NCI-H69 (cell line): ENCODE measurements at places on chromosomes 11 and 22.

- no peak for DNase-seq
These were observed 39.4 kb upstream of the DEUP1 start for GRCh38 chr11:93291110-93291509.

- no peak for DNase-seq
These were observed 63.8 kb downstream of the KIAA1671 start for GRCh38 chr22:25016311-25016710.

GRCh38 chr11:107689317-107690202 lies 22.3 kb downstream of the SLN start:
- peak; percentile 83 for DNase-seq

- no peak for DNase-seq
These were observed 1.4 kb downstream of the PC start for GRCh38 chr11:66956689-66957290.

DNA sequence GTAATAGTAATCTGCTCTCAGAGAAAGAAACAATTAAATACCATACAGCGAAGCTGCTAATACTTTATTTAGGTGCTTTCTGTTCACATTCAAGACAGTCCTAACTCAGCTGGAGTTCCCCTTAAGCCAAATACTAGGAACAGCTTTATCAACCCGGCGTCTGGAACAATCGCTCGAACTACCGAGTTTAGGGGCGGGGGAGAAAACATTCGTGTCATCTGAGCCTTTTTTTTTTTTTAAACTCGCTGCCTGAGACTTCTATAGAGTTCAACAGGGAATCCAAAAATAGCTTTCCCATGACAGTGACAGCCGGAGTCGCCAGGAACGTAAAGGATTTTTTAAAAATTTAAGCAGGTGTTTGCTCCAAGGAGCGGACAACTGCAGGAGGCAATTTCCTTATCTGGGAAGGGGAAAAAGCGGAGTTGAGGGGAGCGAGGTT lies 852 bp downstream of the TRAF6 start:
- peak; percentile 52 for DNase-seq

DNA sequence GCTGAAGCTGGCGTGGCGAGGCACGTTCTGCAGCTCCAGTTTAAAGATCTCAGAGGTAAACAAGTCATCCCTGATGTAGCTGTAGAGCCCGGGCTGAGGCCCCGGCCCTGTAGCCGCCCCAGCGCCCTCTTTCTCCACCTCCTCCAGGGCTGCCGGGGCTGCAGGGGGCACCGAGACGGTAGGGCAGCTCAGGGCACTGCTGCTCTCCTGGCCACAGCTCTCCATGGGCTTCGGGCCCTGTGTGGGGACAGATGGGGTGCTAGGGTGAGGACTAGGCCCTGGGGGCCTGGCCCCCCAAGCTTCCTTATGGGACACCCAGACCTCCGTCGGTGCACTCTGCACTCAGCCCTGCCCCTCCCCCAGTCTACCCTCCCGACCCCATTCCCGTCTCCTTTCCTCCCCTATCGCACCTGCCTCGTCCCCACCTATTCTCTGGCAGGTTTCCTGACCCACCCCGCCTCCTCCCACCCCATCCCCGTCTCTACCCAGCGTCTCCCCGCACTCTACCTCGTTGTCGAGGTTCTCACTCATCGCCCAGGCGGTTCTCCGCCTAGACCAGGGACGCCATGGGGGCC lies 559 bp downstream of the RANBP1 start:
- DNase-seq, result no peak

DNA sequence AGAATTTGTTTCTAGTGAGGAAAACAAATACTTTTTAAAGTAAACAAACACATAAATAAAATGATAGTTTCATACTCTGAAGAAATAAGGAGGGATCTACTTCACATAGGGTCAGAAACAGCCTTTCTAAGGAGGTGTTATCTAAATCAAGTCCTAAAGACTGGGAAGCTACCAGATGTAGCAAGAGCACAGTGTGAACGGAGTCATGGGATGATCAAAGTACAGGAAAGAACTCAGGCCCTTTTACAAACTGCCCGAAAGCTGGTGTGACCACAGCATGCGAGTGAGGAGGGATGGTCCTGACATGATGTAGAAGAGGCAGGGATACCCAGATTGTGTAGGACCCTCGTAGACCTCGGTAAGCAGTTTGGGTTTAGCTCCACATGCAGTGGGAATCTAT lies 102.8 kb downstream of the ARHGAP32 start:
- no peak for DNase-seq

GRCh38 chr11:106077609-106078455 lies at the start of gene AASDHPPT:
Gene AASDHPPT (plus strand): TSS chr11:106077662. CDS start chr11:106077711, 49 bp downstream.
- peak; percentile 76 for DNase-seq

DNA sequence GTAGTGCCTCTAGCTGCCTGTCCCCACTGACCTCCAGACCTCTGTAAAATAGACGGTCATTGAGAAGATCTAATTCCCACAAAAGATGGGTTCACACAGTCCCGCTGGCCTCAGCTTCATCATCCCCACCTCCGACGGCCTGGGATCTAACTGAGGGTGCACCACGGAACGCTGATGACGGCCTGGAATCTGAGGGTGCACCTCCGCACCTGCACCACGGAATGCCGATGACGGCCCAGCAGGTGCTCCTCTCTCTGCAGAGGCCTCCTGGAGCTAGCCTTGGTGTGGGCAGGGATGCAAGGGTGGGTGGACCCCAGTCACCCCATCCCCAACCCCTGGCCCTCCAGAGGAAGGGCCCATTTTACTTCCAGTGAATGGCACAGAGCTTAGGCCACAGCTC lies 77.3 kb downstream of the PHF21B start:
- no peak for DNase-seq

DNA sequence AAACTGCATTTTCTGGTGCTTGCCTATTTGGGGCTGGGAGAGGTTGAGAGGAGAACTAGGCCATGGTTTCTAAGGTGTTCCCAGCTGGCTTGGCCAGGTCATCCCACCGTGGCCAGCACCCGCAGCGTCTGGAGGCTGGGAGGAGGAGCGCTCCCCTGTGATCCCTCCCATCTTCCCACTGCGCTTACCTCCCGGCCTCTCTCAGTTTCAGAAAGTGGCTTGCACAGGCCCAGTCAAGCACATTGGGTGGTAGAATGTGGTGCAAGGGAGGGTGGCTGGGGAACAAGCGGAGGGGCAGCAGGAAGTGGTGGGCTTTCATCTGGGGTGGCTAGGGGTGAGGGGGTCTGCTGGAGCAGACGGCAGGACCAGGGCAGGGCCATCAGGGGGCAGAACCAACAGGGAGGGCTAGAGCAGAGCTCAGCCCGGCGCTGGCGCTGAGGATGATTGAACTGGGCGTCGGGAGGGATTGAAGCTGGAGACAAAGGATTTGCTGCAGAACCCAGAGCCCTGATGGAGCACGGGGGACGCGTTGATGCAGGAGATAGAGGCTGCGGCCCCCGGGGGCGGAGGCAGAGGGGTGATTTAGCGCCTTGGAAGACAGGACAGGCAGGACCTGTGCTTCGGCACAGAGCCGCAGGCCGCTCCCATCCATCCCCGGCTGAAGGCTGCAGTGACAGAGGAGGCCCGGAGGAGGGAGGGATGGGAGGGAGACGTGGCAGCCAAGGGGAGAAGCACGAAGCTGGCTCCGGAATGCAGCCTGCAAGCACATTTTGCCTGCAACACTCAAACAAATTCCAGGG lies 76.0 kb downstream of the TRIM29 start:
- DNase-seq, result no peak

- peak; percentile 50 for DNase-seq
These were observed 757 bp downstream of the RNASEH2C start for GRCh38 chr11:65719871-65720210.

DNA sequence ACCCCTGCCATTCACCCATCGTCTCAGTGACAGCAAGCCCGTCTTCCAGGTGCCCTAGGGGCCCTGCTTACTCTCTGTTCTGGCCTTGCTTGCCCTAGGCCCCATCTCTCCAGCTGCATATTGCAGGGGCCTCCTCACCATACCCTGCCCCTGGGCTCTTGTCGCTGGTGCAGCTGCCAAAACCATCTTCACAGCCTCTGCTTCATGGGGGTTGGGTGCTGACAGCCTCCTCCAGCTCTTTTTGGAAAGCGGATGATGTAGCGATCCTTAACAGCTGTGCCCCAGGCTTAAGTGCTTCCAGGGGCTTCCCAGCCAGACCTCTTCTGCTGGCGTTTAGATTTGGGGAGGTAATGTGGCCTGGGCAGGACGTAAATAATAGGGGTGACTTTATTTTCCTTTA lies 61.2 kb upstream of the SUSD2 start:
- DNase-seq, result no peak

DNA sequence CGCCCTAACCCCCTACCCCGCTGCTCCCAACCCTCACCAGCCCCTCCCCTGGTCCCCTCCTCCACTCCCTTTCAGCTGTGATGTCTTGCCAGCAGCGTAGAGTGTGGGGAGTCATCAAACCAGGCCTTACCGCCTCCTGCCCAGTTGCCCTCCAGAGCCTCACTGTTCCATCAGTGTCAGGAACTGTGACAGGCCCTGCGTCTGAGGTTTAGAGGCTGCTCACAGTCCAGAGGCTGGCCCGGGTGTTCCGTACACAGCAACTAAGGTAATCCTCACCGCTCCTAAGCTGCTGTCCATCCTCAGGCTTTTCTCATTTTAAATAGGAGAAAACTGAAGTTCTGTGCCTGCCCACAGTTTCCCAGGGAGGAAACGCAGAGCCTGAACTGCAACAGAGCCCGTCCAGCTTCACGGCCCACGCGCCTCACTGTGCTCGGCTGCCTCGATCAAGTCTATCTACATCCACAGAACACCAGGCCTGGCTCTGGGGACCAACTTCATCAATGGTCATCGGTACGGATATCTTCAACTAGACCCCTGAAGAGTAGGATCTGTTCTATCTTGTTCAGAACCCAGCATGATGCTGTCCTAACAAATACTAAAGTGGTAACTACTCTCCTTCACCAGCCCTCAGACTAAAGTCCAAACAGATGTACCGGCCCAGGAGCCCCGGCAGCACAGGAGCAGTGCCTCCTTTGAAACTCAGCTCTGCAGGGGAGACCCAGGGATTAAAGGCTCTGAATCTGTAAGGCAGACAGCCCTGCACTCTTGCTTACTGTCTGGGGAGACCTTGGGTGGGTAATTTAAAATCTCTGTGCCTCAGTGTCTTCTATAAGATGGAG lies 10.3 kb downstream of the VPS37C start:
- no peak for DNase-seq

DNA sequence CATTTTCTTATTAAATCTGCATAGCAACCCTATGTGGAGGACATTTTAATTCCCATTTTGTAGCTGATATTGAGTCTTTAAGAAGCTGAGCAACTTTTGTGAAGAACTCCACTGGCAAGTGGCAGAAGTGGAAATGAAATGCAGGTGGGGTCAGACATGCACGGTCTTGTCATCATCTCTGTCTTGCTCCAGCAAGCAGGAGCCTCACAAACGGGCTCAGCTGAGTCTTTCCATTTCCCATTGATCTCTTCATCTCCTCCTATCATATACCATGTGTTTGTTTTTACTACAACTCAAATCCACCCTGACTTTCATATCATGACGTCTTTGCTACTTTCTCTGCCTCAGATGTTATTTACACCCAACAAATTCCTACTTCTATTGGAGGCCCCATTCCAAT lies 97.9 kb upstream of the TENM4 start:
- DNase-seq, result no peak

DNA sequence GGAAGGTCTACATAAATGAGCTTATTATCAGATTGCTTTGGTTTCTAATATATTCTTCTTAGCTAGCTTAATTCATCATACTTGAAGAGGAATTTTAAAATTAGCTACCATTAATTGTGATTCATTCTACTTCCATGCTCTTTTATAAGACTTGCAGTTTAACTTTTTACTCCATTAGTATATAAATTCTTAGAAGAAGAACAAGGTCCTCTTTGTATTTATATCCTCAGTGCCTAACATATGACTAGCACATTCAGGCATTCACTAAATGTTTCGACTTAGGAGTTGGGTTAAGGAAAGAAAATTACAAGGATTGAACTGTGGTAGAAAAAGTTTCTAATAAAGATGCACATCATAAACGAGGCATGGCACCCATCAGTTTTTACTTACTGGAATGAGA lies 1135.5 kb downstream of the JRKL start:
- DNase-seq, result no peak

DNA sequence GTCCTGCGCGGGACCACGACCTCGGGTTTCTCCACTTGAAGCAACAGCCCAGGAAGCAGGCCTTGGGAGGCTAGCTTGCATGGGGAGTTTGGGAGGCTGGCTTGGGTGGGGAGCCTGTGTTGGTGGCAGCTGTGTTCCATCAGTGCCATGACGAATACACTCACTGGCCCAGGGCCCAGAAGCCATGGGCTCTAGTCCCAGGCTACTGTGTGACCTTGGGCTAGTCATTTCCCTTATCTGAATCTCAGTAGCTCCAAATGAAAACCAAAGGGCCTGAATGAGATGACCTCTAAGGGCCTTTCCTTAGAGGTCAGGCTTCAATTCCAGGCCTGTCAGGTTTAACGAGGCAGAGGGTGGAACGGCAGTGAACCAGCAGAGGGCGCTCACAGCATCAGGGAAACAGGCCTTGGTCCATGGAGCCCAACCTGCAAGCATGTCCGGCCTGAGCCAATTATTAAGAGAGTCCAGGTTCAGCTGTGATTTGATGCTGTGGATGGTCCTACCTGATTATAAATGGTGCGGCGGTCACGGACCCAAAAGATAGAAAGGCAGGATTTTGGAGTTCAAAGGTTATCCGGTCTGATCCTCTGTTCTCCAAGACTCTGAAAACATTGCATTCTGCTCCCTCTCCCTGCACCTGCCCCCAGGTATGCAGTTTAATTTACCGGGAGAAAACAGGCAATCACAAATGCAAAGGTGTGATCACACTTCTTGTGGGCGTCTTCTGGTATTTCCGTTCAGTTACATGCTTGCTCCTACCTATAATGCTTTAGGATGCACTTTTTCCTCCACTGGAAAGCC lies 15.9 kb downstream of the PTPN5 start:
- peak; percentile 58 for DNase-seq

DNA sequence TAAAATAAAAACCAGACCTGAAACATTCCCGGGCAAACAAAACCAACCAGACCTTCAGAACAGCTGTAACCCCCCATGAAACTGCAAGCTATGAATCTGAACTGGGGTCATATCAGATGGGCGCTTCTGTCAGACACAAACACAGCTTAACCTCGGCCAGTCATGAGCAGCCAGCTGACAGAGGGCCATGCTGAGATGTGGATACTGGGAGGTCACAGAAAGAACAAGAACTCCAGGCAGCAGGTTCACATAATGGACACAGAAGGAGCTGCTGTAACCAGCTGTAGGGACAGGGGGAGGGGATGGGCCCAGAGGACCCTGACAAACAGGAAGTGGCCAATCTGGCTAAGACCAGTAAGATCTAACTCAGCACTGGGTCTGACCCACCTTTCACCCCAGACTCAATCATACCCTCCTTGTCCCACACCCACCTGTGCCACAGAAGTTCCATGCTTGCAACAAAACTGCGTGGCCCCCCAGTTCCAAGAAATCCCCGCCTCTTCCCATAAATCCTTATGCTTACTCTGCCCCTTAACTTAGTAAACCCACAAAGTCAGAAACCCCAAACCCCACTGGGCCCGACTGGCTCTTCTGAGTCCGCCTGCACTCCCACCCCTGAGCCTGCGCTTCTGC lies 4.0 kb downstream of the APOL4 start:
- DNase-seq, result peak; percentile 74

GRCh38 chr11:27200779-27201453 lies 160.3 kb downstream of the BBOX1 start:
- DNase-seq, result peak; percentile 48

GRCh38 chr11:12269104-12269441 lies 108.3 kb upstream of the PARVA start:
- peak; percentile 74 for DNase-seq
